ENCODE measurements at places on chromosomes 2 and 18. TPM values are rescaled to one million over a fixed set of nuclear protein-coding genes. Genes with fewer than 3 reads are reported as not detected.

TUBA3E gene
- total RNA-seq, result not detected

CYRIA gene
- not detected for total RNA-seq

SIX3 gene
- total RNA-seq, result not detected

LIMS4 gene
- total RNA-seq, result 1.1 TPM

ADCYAP1 gene
- not detected for total RNA-seq

GAREM2 gene
- total RNA-seq, result 0.31 TPM

CCDC178 gene
- total RNA-seq, result not detected

TUBB6 gene
- total RNA-seq, result 9.9 TPM

SERPINB12 gene
- not detected for total RNA-seq

GRCh38 chr2:27884601-27885000 is 5.6 kb downstream of the RBKS start:
- no peak overlapping the region for H3K27ac ChIP-seq
- DNase-seq, result no peak
- no peaks in the 10 kb centered on the region for H3K27me3 ChIP-seq
- no peak overlapping the region for H3K4me3 ChIP-seq

DNA sequence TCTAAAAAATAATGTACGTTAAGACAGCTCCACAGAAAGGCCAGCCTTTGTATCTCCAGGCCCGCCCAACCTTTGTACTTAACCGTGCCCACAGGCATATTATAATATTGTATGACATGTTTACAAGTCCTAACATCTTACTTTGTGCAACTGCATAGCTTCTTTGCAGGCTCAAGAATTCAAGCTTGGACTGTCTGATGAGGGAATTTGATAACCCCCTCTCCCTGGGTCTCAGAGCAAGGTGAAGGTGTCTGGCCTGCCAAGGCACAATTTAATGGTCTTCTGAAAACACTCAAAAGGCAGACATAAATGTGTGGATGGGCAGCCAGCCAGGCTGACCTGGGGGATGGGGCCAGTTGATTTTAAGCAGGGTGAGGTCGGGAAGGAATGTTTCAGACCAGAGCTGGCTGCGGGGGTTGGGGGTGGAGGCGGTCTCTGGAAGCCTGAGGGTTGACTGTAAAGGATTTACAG is 732.7 kb upstream of the FANCL start:
- no peak overlapping the region for H3K4me3 ChIP-seq
- DNase-seq, result no peak
- no peaks in the 10 kb centered on the region for H3K4me1 ChIP-seq
- no peak overlapping the region for H3K27ac ChIP-seq
- no peaks in the 10 kb centered on the region for H3K36me3 ChIP-seq
- H3K27me3 ChIP-seq, result no peaks in the 10 kb centered on the region

DNA sequence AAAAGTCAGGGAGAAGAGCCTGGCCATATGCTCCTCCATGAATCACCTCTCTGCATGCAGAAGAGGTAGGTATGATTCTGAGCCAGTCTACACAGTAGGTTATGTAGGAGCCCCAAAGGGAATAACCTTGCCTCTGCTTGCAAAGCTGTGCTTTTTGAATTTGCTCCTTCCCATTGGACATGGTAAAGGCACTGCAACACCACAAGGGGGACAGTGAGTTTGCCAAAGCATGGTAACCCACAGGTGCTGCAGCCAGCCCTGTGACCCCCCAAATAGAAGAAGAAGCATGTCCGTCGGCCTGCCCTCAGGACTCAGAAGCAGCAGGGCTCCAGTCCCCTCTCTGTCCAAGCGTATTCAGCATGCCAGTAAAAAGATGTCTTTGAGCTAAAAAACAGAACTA is 51.0 kb upstream of the BCL2L11 start:
- H3K27me3 ChIP-seq, result peaks cover 23% of the 10 kb centered on the region
- H3K27ac ChIP-seq, result no peak overlapping the region
- H3K4me3 ChIP-seq, result no peak overlapping the region
- DNase-seq, result no peak
- no peaks in the 10 kb centered on the region for H3K36me3 ChIP-seq

GRCh38 chr2:203583701-203584100 is 48.6 kb upstream of the RAPH1 start:
- H3K4me3 ChIP-seq, result no peak overlapping the region
- no peak overlapping the region for H3K27ac ChIP-seq
- DNase-seq, result no peak
- H3K36me3 ChIP-seq, result no peaks in the 10 kb centered on the region
- peaks cover 35% of the 10 kb centered on the region for H3K4me1 ChIP-seq
- H3K27me3 ChIP-seq, result no peaks in the 10 kb centered on the region

GRCh38 chr2:168086851-168087250 is 160.5 kb downstream of the STK39 start:
- H3K27ac ChIP-seq, result no peak overlapping the region
- H3K36me3 ChIP-seq, result peaks cover 11% of the 10 kb centered on the region
- H3K27me3 ChIP-seq, result no peaks in the 10 kb centered on the region
- no peak overlapping the region for H3K4me3 ChIP-seq
- DNase-seq, result no peak
- H3K4me1 ChIP-seq, result no peaks in the 10 kb centered on the region

DNA sequence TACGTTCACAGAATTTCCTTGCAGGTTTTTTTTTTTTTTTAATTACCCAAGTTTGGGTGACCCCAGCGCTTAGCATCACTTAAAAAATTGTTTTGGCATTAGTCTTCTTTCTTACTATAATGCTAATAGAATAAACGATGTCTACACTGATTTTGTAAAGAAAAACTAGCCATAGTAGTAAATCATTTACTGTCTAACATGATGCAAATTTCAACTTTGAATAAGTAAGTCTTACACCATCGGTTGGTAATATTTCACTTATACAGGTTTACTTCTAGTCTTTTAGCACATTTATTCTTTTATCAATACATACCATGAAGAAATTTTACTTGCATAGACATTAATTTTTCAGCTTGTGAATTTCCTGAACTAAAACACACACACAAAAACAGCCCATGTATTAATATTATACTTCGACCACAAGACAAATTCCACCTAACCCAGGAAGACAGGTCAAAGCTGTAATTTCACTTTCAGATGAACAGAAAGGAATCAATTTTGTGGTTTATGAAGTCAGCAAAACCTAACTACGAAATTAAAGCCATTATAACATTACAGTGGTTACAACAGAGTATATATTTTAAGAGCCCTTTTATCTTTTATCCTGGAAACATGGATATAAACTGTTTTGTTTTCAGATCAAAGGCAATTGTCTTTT is 1.9 kb downstream of the YES1 start:
- H3K27ac ChIP-seq, result peak overlapping the region; percentile 89
- H3K27me3 ChIP-seq, result no peaks in the 10 kb centered on the region
- peak overlapping the region; percentile 99 for H3K4me3 ChIP-seq
- H3K36me3 ChIP-seq, result no peaks in the 10 kb centered on the region

GRCh38 chr18:46071653-46072375 is at the start of gene PSTPIP2:
TSS of gene PSTPIP2 (minus strand) at chr18:46072260. CDS start at chr18:46072188, 72 bp downstream.
- H3K27me3 ChIP-seq, result peaks cover 39% of the 10 kb centered on the region
- no peak within 1 kb of the TSS for H3K27ac ChIP-seq
- no peaks in the 10 kb centered on the region for H3K36me3 ChIP-seq
- DNase-seq, result no peak
- peak within 1 kb of the TSS; percentile 72 for H3K4me3 ChIP-seq
- peaks cover 21% of the 10 kb centered on the region for H3K4me1 ChIP-seq

DNA sequence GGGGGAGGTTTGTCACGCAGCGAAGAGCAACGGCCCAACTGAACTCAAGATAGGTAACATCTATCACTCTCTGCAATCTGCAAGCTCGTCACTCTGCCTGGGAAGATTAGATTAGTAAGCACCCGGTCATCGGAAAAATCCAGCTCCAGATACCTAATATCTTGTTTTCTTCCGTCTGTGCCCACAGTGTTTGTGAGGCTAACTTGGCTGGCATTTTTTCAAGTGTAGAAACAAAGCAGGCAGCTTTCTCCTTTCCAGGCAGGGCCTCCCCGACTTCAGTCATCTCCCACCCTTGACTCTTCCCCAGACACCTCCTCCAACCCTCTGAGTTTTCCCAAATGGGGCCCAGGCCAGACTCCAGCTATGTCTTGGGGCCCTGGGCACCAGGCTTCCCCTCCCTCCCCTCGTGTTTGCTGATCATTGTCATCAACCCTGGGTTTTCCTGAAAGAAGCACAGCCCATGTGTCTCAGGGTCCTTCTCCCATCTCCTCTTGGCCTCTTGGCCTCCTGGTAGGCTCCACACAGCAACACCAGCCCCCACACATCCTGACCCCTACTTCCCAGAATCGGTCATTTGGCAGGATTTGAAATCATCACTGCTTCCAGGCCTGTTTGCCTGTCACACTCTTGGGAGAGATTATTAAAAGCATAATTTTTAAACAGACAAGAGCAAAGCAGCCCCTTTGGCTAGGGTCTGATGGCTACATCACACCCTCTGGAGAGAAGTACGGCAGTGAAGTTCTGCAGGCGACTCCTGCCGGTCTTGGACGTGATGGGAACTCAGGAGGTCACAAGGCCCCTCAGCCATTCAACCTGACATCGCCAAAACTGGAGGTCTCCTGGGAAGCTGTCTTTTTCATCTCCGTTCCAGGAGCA is 144.9 kb upstream of the ID2 start:
- DNase-seq, result no peak
- H3K27me3 ChIP-seq, result peaks cover 54% of the 10 kb centered on the region
- H3K4me3 ChIP-seq, result no peak overlapping the region
- no peaks in the 10 kb centered on the region for H3K36me3 ChIP-seq
- peaks cover 42% of the 10 kb centered on the region for H3K4me1 ChIP-seq

DNA sequence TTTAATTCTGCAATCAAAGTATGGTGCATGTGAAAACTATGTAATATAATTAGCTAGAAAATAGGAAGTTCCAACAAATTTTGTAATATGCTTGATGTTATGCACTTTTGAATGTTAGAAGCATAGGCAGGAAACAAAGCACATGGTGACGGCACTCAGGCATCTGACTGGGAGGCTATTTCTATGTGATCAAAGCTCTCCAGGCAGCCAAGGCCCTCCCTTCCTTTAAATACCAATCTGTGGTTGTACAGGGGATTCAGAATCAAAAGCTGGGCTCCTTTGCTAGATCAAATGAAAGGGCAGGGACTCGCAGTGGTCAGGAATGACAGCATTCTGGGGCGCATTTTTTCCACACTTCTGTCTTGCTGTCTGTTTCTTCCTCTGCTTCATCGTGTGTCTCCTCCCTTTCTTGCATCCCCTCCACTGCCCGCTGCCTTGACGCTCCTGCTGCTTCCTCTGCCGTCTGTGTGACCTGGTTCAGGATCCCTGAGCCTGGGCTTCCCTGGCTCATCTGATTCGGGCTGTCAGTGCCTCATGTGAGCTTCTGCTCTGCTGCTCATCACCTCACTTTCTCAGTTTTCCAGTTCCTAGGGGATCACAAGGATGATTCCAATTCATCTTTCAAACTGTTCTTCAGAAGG is 30.9 kb downstream of the TMEM182 start:
- H3K36me3 ChIP-seq, result no peaks in the 10 kb centered on the region
- no peak overlapping the region for H3K27ac ChIP-seq
- no peaks in the 10 kb centered on the region for H3K27me3 ChIP-seq
- H3K4me1 ChIP-seq, result peaks cover 20% of the 10 kb centered on the region

DNA sequence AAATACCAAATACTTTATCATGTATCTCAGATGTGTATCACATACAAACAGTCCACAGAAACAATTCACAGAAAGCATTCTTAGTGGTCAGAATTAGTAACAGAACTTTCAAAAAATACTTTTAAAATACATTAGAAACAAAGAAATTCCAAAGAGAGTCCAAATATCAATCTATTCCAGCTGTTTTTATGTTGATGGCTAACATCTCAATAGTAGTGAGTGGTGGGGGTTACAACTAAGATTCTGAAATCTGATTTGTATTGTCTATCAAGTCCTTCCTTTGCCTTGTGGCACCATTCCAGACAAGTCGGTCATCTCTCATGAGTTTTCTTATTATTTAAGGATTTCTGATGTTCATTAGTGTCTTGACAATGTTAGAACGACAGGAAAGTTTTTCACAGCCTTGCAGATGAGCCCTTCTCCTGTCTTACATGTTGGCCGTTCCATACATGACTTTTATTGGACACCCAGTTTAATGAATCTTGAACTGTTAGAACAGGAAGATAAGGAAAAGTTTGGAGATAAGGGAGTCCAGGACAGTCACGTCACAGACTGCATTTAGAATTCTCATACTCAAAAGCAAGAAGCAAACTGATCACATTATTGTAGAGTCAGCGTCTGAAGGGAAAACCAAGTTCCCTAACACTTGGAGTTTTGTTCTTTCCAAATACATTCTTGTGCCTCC is 410.3 kb downstream of the PID1 start:
- H3K4me1 ChIP-seq, result no peaks in the 10 kb centered on the region
- H3K4me3 ChIP-seq, result no peak overlapping the region
- DNase-seq, result no peak
- no peaks in the 10 kb centered on the region for H3K27me3 ChIP-seq
- H3K36me3 ChIP-seq, result no peaks in the 10 kb centered on the region

DNA sequence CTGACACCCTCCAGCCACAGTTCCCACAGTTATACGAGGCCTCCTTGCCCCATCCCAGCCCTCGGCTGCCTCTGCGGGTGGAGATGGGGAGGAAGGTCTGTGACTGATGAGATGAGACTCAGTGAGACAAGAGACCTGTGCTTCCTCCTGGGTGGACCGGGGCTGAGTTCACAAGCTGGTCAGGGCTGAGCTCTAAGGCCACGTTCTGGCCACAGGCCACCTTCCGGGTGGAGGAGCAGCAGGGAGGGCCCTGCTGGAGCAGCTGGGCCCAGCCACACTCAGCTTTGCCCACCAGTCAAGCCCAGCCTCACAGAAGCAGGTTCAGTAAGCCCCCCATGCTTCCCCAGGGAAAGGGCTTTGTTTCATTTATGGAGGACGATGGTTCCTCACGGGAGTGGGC is 214.7 kb downstream of the ANKRD30B start:
- no peaks in the 10 kb centered on the region for H3K4me1 ChIP-seq
- no peak overlapping the region for H3K27ac ChIP-seq
- no peak for DNase-seq
- H3K27me3 ChIP-seq, result no peaks in the 10 kb centered on the region
- no peaks in the 10 kb centered on the region for H3K36me3 ChIP-seq

DNA sequence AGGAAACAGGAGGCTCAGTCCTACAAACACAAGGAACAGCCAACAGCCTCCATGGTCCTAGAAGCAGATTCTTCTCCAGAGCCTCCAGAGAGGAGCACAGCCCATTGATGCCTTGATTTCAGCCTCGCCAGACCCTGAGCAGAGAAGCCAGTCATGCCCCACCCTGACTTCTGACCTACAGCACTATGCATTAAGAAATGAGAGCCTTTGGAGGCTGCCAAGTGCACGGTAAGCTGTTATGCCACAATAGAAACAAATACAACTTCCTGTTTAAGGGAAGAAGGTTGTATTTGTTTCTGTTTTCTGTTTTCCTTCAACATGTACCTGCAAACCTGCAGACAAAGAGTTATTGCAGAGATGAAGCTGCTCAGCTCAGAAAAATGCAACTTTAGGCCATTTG is 181.3 kb upstream of the AGAP1 start:
- DNase-seq, result no peak
- no peaks in the 10 kb centered on the region for H3K36me3 ChIP-seq
- H3K27me3 ChIP-seq, result no peaks in the 10 kb centered on the region
- no peak overlapping the region for H3K4me3 ChIP-seq
- H3K4me1 ChIP-seq, result no peaks in the 10 kb centered on the region

- peaks cover 21% of the 10 kb centered on the region for H3K4me1 ChIP-seq
- H3K36me3 ChIP-seq, result peaks cover 10% of the 10 kb centered on the region
- DNase-seq, result peak; percentile 13
- peaks cover 7% of the 10 kb centered on the region for H3K27me3 ChIP-seq
- H3K27ac ChIP-seq, result peak overlapping the region; percentile 85
These were observed 1.0 kb downstream of the FAM136A start for GRCh38 chr2:70300771-70301343.

- DNase-seq, result no peak
- H3K36me3 ChIP-seq, result no peaks in the 10 kb centered on the region
- no peak overlapping the region for H3K4me3 ChIP-seq
- H3K27ac ChIP-seq, result no peak overlapping the region
- peaks cover 31% of the 10 kb centered on the region for H3K4me1 ChIP-seq
- H3K27me3 ChIP-seq, result no peaks in the 10 kb centered on the region
These were observed 4.0 kb upstream of the CKAP2L start for GRCh38 chr2:112768432-112768831.

GRCh38 chr18:31603315-31603714 is 11.6 kb downstream of the TTR start:
- DNase-seq, result no peak
- H3K27ac ChIP-seq, result no peak overlapping the region
- no peaks in the 10 kb centered on the region for H3K36me3 ChIP-seq
